Stimulated activated CD4-positive, alpha-beta T cell treated with anti-CD3 and anti-CD28 coated beads, TNF-alpha, amount 100 ng/mL, for 48 hours (primary cell): ENCODE measurements at places on chromosomes 4 and X.

GRCh38 chr4:159158985-159159384, 56.1 kb downstream of the RAPGEF2 start:
- no peak for DNase-seq

- no peak for DNase-seq
Observed at GRCh38 chrX:50704360-50704759, 109.6 kb downstream of the SHROOM4 start.

DNA sequence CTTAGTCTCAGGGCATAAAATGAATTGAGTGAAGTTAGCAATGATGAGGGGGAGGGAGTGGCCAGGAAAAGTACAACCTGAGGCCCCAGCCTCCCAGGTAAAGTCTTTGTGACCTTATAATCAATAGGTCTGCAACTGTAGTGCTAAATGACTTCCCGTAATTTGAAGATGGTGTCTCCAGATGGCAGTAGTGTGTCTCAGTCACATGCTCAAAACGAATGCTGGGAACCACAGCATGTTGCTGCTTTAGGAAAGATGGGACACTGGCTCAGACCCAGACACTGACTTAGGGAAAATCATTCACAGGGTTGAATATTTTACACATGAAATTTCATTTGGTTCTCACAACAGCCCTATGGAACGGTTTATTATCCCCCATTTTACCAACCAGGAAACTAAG, 10.3 kb downstream of the SRPX2 start:
- no peak for DNase-seq

DNA sequence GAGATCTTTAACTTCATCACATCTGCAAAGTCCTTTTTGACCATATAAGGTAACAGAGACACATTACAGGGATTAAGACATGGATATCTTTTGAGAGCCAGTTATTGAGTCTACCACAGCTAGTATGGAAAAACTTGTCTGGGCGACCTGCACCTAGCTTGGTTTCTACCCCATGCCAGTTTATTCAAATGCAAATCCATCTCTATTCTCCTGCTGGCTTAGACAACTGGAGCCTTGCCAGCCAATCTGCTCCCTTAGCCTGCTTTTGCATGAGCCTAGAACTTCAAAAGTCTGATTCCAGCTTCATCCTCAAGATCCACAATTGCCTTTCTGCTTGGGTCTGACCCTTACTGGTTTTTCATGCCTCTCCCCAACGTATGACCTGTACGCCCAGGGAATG, 212.0 kb upstream of the AFF2 start:
- no peak for DNase-seq

GRCh38 chrX:129655547-129656249, 942 bp upstream of the APLN start:
- no peak for DNase-seq

DNA sequence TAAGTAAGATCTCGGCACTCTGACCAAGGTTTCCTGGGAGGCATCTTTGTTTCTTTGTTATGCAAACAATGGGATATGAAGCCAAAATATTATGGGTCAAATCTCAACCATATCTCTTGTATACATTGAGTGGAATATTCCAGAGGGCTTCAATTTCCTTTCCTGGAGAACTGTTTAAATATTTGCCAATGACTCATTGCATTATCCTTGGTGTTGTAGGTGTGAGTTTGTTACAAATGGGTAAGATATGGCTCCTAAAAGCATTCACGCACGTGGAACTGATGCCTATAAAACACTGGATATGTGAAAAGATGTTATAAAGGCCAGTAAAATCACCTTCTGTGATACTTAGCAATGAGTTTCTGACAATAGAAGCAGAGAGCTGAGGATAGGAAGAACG, 150.5 kb upstream of the WDR1 start:
- no peak for DNase-seq

- DNase-seq, result no peak
Observed at GRCh38 chr4:57102050-57102624, 8.0 kb downstream of the IGFBP7 start.

DNA sequence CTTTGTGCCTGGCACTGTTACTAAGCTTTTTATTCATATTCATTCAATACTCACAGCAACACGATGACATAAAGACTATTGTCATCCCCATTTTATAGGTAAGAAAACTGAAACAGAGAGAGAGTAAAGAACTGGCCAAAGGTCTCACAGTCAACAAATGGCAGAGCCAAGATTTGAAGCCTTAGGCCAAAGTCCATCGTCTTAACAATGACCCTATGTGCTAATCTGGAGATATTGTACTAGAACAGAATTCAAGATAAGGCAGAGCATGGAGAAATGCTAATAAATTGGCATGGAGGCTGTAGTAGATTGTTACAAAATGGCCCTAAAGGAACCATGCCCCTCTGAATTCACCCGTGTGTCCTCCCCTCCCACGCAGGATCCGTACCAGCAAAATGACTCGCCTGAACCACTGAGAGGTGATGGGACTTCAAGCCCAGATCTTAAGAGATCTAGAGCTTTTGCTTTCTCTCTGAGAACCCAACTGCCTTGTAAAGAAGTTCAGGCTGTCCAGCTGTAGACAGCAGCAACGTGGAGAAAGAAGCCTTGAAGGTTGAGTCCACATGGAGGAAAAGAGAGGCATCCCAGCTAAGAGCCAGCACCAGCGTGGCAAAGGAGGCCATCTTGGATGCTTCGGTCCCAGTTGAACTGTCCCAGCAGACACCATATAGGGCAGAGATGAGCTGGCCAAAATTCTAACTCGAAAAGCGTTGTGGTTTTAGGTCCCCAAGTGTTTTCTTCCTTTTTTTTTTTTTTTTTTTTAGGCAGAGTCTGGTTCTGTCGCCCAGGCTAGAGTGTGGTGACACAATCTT, 52.8 kb upstream of the RBM47 start:
- DNase-seq, result peak; percentile 30

DNA sequence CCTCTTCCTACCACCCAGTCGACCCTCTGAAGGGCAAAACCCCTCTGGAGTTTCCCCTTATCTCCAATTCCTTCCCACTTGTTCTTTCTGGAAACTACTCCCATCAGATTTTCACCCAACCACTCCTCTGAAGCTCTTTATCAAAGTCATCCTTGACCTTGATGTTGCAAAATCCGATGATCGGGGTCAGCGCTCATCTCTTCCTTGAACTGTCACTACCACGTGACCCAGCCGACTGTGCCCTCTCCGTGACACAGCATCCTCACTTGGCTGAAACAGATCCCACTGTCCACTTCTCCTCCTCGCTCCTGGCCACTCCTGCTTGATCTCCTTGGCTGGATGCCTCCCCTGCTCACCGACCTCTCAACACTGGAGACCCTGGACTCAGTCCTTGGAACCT, 1.1 kb downstream of the CFAP99 start:
- no peak for DNase-seq

DNA sequence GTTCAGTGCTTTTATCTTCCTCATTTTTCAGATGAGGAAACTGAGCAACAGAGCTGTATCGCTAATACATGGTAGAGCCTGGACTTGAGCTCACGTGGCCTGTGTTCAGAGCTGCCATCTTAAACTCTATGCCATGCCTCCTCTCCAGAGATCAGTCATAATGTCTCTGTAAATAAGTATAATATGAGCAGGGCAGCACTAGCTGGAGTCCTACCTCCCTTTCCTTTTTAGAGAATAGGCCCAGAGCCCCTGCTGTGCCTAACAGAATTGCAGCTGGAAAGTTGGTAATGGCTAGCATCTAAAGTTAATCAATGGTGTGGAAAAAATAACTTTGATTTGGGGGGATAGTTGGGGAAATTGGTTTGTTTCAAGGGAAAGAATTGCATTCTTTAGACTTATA, 20.4 kb downstream of the CASP6 start:
- DNase-seq, result no peak

DNA sequence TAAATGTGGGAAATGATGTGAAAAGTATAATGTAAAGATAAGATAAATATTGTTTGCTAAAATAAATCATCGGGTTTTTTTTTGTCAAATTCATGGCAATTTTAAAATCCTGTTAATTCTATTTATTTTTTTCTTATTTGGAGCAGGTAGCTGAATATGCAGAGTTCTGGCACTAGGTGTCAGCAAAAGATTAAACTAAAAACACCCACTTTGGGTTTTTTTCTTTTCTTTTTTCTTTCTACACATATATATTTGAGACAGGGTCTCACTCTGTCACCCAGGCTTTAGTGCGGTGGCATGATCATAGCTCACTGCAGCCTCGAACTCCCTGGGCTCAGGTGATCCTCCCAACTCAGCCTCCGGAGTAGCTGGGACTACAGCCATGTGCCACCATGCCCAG, 6.9 kb upstream of the RAP2C start:
- no peak for DNase-seq

DNA sequence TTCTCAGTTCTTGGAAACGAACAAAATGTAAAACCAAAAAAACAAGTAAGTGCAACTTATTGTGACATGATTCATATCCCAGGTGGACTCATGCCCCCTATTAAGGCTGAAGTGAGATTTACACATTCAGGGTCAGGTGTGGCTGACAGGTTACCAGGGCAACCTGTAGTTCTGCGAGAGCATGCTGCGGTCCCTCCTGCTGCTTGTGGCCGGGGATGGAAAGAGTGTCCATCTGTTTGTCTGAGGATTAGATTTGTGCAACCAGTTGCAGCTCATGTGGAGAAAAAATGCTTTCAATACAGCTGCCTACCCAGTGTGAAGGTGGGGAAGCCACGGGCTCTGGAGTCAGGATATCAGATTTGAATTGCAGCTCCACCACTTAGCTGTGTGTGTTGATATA, 78.8 kb downstream of the FAM184B start:
- no peak for DNase-seq

DNA sequence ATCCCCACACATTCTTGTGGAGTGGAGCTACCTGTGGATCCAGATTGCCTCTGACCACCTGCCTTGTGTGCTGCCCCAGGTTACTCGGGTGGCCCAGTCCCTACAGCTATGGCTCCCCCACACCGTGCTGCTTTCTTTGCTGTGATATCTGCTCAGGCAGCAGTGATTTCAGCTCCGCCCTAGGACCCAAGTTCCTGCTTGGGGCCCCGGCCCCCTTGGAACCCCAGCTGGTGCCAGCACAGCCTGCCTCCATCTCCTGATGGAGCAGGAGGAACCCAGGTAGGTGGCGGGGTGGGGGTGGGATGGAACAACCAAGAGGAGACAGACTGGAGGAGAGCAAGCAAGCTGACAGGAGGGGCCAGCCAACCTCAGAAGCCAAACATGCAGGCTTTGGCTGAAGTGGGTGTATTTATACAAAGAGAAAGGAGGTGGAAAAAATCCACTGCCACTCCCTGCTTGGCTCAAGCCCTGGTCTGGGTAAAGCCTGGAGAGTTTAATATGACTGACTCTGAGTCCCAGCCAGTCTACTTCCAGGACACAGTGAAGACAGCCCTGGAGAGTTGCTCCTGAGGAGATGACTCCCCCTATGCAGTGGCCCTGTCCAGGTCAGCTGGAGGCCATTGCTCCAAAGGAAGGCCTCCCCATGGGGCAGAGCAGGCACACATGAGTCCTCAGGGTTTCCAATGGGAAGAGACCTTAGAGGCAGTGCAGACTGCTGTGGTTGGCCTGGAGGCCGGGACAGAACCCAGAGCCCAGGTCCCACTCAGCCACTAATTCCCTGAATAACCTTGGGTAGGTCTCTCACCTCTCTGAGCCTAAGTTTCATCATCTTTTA, 197.1 kb upstream of the MAMLD1 start:
- DNase-seq, result no peak

DNA sequence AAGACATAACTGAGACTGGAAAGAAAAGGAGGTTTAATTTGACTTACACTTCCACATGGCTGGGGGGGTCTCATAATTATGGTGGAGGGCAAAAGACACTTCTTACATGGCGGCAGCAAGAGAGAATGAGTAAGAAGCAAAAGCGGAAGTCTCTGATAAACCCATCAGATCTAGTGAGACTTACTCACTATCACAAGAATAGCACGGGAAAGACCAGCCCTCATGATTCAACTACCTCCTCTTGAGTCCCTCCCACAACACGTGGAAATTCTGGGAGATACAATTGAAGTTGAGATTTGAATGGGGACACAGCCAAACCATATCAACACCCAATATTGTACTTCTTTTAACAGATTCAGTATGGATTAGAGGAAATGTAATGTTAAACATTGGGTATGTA, 646.6 kb downstream of the ANKRD50 start:
- no peak for DNase-seq

DNA sequence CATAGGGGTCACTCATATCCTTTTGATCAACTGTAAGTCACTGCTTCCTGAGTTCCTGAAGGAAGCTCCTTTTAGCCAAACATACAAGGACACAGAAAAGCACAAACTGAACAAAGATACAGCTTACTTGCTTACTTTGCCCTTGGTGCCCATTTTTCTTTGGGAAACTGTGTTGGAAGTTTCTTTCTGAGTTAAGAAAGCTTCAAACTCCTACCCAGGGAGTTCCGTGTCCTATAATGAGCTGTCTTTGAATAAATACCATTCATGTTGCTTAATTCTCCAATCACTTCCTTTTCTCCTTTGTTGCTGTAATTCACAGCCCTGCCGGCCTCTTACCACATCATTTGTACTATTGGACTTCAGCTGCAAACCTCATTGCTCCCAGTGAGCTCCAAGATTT, at the start of gene ADH4:
ADH4 (minus strand) TSS at position 228 of the 400 bp plus-strand sequence; CDS start at position 153, 75 bp downstream.
- no peak for DNase-seq

GRCh38 chr4:42554072-42554471, 102.8 kb downstream of the ATP8A1 start:
- no peak for DNase-seq

GRCh38 chr4:94803181-94803580, 45.4 kb downstream of the BMPR1B start:
- DNase-seq, result no peak
